ENCODE measurements at places on chromosomes 6 and 20.

GRCh38 chr20:18904624-18905023 lies 91.0 kb downstream of the SCP2D1 start:
- DNase-seq = peak; percentile 5

DNA sequence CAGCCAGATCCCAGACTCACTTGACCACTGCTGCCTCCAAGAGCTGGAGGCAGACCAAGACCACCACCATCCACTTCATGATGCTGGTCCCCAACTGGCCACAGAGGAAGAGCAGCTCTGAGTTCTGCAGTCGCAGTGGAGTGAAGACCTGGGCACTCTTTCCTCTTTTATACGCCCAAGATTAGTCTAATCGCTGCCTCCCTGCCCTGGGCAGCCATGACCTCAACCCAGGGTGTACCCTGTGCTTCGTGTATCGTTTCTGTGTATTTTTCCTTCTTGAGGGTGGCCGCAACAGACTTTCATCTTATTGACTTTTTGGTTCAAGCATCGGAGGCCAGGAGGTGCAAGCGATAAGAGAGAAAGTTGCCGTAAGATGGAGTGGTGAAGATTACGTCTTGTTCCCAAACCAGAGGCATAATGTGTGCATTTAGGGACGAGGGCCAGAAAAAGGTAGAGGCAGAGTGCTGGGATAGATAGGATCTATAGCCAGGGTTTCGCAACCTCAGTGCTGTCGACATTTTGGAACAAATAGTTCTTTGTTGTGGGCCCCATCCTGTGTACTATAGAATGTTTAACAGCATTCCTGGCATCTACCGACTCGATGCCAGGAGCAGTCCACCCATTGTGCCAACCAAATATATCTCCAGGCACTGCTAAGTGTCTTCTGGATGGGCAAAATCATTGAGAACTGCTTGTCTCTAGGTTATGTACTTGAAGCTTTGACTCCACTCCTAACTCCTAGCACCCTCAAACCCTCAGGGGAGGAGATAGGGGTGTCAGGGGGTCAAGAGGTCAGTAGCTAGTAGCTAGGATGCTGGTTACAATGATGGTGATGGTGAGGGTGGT lies at the start of gene PGC:
Gene PGC, minus strand, starts transcription at position 142 of the 846 bp plus-strand sequence. Its CDS starts 63 bp downstream, at position 79.
- DNase-seq = no peak

DNA sequence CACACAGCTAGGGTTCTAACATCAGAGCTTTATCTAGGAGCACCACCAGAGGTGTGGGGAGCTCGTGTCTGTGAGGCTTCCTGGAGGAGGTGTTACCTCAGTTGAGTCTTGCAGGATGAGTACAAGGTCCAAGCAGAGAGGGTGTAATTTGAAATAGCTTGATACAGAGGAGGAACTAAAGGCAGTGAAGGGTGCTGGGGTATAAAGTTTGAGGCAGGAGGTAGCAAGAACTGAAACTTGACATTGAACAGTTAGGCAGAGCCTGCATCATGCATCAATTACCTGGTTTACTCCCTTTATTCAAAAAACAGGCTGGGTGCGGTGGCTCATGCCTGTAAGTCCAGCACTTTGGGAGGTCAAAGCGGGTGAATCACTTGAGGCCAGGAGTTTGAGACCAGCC lies 241.2 kb downstream of the UST start:
- DNase-seq = no peak

GRCh38 chr20:43571310-43571709 lies 12.5 kb downstream of the SGK2 start:
- no peak for DNase-seq

GRCh38 chr20:25408890-25409289 lies 1.4 kb downstream of the GINS1 start:
- peak; percentile 46 for DNase-seq

DNA sequence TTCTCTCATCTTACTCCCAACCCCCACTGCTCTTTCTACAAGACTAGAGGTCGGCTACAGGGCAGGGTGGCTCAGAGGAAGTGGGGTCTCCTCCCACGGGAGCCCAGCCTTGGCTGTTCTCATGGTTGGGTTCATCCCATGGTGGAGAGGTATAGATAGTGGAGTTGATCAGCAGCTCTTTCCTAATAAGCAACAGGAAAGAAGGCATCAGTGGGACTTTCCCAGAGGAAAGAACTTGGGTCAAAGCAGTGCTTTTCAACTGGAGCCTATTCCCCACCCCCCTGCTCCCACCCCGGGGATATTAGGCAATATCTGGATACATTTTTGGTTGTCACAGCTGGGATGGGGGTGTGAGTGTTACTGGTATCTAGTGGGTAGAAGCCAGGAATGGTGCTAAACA lies 200.9 kb downstream of the NFATC2 start:
- DNase-seq = no peak

DNA sequence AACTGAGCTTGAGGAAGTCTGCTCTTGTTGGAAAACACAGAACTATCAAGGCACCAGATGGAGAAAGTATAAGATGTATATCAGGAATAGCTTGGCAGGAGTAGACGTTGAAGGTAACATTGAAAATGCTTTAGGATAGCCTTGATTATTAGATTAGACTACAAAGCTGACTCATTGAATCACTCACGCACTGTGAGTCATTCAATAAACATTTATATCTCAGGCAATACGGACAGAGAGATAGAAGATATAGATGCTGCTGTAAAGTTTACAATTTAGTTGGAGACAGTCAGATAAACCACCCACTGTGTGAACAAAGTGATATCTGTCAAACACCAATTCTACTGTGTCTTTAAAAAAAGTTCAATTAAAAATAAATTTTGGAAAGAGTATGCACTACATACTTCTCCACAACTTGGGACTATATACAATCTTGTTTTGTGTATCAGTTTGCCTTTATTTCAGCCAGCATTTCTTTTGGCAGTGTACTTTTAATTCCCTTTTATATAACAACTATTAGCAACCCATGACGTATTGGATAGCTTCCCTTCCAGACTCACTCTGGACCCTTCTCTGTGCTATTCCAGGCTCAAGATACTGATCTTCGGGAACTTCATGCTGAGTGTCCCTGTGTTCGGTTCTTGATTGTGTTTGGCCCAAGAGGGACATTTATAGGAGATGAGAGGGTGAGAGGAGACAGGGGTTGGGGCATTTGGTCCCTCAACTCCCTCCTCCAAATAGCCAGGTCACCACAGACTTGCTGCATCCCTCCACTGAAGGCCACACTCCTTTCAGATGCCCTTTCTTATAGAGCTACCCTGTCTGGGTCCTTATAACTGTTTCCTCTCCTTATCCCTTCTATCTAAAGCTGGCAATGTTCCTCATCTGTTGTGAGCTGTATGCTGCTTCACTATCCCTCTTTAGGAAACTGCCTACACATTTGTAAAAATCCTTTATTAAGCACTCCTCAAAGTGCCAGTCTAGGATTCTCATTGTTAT lies 176.6 kb upstream of the PTPRK start:
- peak; percentile 92 for DNase-seq

DNA sequence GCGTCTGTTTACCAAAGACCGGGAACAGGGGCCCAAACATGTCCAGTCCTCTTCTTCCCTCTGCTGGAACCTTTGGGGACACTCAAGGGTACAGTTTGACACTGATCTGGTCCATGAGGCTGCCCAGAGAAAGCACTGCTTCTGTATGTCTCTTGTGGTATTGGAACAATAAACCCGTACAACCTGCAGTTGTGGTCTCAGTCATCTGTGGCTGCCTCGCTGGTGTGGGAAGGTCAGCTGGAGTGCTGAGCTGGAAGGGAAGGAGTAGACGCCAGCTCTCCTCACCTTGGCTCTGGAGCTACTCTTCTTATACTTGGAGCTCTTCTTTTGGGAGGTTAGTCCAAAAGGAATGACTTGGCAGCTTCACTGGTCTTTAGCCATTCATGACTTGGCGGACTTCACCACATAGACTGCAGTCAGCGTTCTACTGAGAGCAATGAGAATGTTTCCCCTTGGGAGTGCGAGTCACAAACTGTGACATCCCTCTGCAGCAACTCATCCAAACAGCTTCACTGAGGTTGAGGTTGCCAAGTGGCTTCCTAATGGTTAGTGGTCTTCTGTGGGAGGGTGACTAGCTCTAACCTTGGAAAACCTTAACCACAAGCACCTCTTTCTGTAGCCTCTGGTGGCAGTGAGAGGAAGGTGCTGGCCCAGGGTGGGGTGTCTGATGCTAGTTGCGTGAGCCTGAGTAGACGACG lies 81.2 kb downstream of the ASXL1 start:
- DNase-seq = peak; percentile 84

- DNase-seq = peak; percentile 71
Measured at GRCh38 chr20:956330-956951, 40.3 kb upstream of the ANGPT4 start.

DNA sequence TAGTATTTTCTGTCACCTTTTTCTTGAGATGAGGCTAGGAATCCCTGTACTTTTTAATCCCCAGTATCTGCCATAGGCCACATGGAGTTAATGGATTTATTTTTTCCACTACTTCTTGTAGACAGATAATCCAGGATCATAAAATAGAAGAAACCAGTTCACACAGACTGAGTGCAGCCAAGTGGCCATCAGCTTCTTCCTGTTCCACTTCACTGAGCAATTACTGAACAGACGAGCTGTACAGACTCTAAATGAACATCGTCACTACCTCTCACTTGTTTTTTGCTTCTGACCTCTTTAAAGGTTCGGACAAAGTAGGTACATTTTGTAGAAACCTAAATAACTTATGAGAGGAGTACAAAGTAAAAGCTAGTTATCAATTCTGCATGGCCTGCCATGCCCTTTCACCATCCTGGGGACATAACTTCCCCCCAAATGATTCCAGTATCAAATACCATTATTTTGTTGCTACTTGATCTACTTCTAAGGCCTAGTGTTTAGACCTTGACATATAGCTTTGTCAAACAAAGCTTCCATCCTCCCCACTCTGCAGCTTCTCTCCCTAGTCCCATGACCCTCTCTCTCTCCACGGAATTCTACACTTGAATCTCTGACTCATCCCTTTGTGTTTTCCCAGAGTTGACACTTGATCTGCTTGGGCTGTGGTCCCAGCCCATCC lies 34.4 kb upstream of the ARHGAP18 start:
- peak; percentile 86 for DNase-seq

- no peak for DNase-seq
Measured at GRCh38 chr6:51820555-51820954, 266.9 kb downstream of the PKHD1 start.

DNA sequence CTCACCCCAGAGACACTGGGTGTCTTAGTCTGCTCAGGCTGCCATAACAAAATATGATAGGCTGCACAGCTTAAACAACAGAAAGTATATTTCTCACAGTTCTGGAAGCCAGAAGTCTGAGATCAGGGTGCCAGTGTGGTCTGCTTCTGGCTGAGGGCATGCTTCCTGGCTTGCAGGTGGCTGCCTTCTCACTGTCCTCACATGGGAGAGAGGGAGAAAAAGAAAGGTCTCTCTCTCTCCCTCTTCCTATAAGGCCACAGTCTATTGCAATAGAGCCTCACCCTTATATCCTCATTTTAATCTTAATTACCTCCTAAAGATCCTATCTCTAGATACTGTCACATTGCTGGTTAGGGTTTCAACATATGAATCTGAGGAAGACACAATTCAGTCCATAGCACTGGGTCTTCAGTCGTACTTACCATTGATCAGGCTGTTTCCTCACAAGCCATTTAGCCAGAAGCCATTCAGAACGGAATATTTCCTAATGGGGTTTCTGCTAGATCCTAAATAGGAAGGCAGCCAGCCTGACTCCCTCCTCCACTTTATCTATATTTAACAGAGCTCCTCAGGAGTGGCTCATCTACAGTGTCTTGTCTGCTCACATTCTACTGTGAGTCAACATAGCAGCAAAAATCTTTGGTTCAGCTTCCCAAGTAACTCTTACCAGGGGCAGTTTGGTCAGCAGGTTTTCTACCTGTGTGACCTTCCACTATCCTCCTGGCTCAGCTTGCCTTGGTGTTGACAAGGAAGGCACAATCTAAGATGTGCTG lies 42.2 kb downstream of the CD164 start:
- no peak for DNase-seq

GRCh38 chr6:28264834-28265401 lies 2.0 kb upstream of the ZSCAN26 start:
- no peak for DNase-seq

DNA sequence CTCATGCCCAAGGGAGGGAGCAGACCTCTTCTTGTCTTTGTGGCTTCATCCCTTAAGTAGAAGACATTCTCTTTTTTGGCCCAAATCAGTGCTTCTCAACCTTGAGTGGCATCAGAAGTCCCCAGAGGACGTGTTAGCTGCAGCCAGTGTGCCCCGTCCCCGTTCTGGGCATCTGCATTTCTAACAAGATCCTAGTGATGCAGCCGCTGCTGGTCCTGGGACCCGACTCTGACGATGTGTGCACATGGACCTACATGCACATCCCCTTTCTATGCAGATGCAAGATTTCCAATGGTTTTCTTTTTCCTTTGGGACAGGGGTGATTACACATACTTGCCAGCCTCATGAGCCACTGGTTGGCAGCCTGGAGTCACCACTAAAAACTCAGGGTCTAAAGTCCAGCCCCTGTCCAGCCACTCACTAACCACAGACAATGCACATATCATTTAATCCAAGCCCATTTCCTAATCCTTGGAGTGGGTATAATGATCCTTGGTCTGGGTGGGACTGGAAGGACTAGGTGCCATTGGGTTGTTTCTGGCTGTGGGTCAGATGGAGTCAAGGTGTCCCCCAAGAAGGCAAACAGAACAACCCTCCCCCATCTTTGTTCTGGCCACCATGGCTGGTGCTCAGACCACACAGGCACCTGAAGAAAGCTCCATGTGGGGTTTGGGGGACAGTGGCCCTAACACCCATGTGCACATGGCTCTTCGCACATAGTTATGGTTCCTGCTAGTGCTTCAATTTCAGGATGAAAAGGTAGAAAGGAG lies 6.4 kb downstream of the ACSS1 start:
- no peak for DNase-seq

GRCh38 chr20:52160621-52161204 lies 30.9 kb downstream of the ZFP64 start:
- no peak for DNase-seq

GRCh38 chr20:32063695-32064094 lies 11.7 kb downstream of the HCK start:
- no peak for DNase-seq

DNA sequence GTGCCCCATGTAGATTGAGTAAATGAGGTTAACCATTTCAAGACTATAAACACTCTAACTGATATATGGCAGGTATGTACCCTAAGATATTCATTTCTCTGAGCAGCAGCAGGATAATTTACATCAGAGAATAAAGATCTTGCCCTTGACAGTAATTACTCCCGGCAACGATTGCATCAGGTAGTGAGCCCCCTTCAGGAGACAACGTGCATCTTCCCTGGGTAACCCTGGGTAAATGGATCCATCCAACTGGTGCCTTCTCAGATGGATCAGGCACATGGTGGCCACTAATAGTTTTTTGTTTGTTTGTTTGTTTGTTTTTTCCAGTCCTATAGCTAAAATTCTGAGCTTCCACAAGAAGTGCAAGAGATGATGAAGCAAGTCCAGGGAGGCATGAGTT lies 469.4 kb upstream of the SLC35B3 start:
- peak; percentile 6 for DNase-seq

DNA sequence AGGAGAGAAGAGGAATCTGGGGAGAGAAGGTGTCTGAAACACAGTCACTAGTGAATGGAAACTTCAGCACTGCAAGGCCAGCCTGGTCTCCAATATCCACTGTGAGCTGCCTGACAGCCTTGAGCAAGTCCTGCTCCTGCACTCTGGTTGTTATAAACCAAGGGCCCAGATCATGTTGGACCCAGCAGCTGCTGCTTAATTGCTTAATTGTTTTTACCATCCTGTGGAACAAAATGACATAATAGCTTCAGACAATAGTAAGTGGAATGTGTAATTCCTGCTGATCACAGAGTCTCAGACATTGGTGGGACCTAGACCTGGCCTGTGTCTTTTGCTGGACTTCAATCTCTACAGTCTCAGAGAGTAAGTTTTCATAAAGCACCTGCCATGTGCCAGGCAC lies 833.7 kb downstream of the TFAP2A start:
- DNase-seq = no peak

All from ELR (cell line).